CD4-positive, alpha-beta T cell treated with Interleukin-17A for 1 hour (primary cell): ENCODE measurements at places on chromosomes 7 and 10.

- no peak for DNase-seq
Measured at GRCh38 chr7:155734445-155734809, 77.8 kb downstream of the SHH start.

GRCh38 chr10:118534136-118534535 lies 61.3 kb downstream of the PRLHR start:
- DNase-seq, result no peak

DNA sequence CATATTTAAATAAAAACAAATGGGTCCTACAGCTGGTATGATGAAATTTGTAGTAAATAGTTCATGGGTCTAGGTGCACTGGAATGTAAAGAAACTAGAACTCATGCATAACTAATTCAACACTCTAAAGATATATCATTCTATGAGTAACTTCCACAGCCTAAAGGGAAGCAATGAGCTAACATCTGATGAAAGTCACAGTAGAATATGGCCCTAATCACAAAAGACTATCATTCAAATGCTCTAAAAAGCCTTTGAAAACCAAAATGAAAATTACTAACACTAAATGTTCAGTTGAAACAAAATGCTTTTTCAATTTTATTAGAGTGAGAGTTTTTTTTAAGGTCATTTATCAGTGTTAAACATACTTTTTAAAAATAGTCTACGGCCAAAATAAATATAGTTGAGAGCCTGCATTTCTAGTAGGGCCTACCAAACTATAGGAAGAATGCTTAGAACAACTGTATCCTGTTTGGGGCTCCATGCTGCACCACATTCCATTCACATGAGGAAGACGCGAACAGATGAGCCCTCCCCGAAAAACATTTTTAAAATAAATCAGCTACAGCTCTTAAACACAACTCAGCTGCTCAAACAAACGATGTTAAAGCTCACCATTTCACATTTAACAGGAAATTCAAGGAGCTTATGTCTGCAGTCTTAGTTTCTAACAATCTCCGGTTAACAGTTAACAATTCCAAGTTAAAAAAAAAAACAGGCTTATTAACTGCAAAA lies 134.5 kb downstream of the NRBF2 start:
- DNase-seq, result peak; percentile 45

- DNase-seq, result no peak
Measured at GRCh38 chr10:3876350-3876962, 91.4 kb upstream of the KLF6 start.

GRCh38 chr10:103598654-103599115 lies 105.2 kb downstream of the NEURL1 start:
- DNase-seq, result peak; percentile 13
